ENCODE measurements at places on chromosomes 4 and X. TPM values are rescaled to one million over a fixed set of nuclear protein-coding genes. Genes with fewer than 3 reads are reported as not detected.

DNA sequence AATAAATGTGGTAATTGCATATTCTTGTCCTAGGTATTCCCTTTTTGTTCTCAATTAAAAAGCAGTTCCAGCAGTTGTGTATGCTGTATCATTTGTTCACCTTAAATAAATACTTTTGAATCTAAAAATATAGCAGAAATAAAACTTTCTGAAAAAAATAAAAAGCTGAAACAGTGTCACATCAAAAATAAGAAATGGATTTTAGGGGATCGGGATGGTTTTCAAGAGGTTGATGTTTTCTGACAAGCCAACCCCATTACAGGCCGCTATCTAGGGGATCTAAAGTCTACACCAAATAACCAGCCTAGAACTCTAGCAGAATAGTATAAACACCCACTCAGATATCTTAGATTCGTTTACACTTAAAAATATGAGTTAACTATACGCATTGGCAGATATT, 95.4 kb upstream of the MAML3 start:
- no peak overlapping the region for H3K27ac ChIP-seq
- H3K36me3 ChIP-seq = no peaks in the 10 kb centered on the region
- no peak for DNase-seq

The AMTN gene
- total RNA-seq = not detected

DNA sequence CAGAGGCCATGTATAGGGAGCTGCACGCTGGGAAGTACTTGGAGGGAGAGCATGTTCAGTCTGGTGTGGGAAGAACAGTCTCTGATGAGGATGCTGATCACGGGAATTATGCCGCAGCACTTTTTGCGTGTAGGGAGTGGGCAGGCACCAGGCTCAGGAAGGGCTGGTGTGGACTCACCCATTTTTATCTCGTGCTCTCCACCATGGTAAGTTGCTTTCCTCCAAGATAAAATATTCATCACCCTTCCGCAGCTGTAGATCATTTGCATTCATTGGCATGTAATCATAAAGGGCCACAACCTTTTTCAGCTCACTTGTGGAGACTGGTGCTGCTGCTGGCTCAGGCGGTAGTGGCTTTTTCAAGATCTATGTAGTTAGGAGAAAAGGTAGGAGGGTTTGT, 11.8 kb upstream of the TIMM8A start:
- no peaks in the 10 kb centered on the region for H3K27me3 ChIP-seq
- H3K4me3 ChIP-seq = no peak overlapping the region
- no peak for DNase-seq
- no peaks in the 10 kb centered on the region for H3K4me1 ChIP-seq
- no peak overlapping the region for H3K27ac ChIP-seq

The MAGEA9 gene
- not detected for total RNA-seq

Data from natural killer cell treated with Interleukin-12 subunit alpha and Interleukin-12 subunit beta and Interleukin-15 and Interleukin-18, amount 100 ng/mL, for 72 hours (primary cell).